NCI-H748 treated with DMSO at 0.1 percent for 48 hours (cell line): ENCODE measurements at places on chromosomes 2 and 18.

- no peak for DNase-seq
These were observed 13.9 kb upstream of the DSC1 start for GRCh38 chr18:31176531-31176930.

GRCh38 chr2:60376252-60376651 lies 177.2 kb downstream of the BCL11A start:
- DNase-seq: no peak

GRCh38 chr18:30675072-30675471 lies 367.5 kb downstream of the DSC3 start:
- DNase-seq: no peak

- no peak for DNase-seq
These were observed 26.0 kb downstream of the SOS1 start for GRCh38 chr2:39094717-39095363.

DNA sequence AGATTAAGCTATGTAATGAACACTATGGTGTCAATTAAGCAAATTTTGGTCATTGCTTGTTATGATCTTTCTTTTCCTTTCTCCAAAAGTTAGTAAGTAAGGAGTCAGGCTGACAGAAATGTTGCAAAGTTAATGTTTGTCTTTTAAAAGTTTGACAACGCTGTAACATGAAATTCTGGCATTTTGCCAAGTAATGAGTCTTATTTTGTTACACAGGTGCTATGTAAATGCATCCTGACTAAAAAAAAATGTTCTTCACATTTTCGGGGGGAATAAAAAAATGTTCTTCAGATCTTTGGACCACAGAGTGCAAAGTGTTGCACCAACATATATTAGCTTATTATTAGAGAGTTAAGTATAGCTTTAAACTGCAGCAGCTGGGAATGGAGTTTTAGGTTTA lies 54.8 kb upstream of the PROKR1 start:
- DNase-seq: no peak

- no peak for DNase-seq
These were observed 31.7 kb downstream of the INPP4A start for GRCh38 chr2:98476192-98476868.

DNA sequence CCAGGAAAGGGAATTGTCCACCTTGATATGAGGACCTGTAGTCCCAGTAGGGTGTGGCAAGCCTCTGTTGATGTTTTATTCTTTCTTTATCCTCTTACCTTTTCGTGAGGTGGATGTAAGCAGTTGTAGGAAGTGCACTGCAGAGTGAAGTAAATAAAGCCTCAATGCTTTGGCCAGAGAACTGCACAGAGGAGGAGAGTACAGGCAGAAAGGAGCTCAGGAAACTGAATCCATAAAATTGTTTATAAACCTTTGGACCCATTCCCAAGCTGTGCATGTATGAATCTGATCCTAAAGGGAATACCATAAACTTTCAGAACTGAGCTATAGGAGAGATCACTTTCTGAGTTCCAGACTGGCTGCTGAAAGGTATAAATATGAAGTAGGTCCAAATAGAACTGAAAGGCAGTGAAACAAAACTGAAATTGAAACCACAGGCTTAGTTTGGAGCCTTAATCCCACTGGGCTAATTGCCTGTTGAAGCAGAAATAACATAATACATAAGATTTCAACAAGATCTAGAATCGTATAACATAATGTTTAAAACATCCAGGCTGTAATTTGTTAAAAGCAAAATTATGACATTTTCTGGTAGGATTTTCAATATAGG lies 17.9 kb upstream of the SLC9A4 start:
- no peak for DNase-seq

GRCh38 chr2:60560734-60561644 lies 7.5 kb upstream of the BCL11A start:
- no peak for DNase-seq

DNA sequence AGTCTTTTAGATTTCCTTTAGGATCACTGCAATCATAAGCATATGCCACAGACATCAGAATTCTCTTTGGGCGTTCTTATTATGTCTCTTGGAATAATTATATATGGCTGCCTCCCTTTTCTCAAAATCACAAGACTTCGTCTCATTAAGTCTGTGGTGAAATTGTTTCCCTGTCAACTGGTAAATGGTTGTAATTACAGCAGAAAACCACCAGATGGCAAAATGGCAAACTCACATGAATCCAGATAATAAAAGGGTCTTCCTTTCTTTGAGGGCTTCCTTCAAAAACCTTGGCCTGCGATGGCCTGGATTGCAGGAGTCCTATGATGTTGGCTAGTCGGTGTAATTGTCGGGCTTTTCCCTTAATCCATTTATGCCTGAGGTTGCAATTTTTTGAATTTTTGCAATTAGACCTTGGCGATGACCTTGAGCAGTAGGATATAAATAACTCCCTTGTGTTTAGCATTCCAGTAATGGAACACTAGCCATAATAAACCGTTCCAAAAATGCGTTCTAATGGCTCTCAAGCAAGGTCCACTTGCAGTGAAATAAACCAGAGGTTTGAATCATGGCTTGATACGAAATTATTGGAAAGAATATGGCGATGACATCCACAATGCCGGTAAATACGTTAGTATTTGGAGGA lies 656.4 kb downstream of the MBD2 start:
- DNase-seq: peak; percentile 27

GRCh38 chr2:9797681-9798556 lies 45.4 kb upstream of the TAF1B start:
- no peak for DNase-seq

DNA sequence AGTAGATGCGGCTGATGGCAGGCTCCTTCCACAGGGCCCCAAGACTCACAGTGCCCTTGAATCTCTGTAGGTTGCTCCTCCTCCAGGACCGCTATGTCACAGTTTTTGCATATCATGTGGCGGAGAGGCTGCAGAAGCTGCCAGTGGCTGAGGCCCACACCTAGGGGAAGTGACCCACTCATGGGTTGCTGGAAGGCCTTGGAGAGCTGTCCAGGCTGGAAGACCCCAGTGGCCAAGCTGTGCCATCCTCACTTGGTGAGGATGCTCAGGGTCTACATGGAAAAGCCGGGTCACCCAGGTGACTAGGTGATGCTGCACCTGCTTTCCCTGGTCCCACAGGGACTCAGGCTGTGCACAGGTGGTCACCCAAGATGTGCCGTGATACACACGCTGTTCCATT lies 90.6 kb downstream of the SEPTIN10 start:
- DNase-seq: no peak

DNA sequence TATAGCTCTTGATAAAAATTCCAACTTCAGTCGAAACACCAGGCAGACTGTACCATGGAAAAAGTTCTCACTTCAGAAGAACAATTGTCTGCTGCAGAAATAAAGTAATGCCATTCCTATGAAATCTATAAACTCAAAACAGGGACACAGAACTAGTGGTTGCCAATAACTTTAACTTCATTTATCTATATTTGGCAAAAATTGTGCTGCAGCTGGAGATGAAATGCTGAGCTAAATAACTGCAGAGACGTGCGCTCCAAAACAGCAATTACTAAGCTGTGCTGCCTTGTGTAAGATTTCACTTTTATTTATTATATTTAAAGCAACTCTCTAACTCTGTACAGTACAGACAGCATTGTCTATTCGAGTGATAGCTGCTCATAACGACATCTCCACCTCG lies 540.1 kb upstream of the ID2 start:
- DNase-seq: no peak

- peak; percentile 40 for DNase-seq
These were observed at the start of gene ASAP2 for GRCh38 chr2:9205963-9206948. Gene ASAP2 (plus strand): TSS chr2:9206812. CDS start chr2:9207105, 293 bp downstream.

DNA sequence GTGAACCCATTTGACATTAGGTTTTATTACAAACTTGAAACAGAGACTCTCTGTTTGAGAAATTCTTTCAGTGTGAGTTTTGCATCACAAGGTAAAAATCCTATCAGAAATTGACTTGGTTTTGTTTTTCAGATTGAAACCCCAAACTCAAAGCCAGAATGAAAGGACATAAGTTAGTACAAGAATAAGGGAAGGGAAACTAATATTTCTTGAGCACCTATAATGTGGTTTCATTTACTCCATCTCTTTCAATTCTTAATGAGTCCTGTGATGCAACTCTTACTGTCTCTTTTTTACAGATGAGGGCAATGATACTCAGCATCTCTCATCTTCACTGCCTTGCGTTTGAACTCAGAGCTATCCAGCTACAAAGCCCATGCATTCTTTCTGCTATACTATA lies 210.0 kb upstream of the SIX3 start:
- no peak for DNase-seq

DNA sequence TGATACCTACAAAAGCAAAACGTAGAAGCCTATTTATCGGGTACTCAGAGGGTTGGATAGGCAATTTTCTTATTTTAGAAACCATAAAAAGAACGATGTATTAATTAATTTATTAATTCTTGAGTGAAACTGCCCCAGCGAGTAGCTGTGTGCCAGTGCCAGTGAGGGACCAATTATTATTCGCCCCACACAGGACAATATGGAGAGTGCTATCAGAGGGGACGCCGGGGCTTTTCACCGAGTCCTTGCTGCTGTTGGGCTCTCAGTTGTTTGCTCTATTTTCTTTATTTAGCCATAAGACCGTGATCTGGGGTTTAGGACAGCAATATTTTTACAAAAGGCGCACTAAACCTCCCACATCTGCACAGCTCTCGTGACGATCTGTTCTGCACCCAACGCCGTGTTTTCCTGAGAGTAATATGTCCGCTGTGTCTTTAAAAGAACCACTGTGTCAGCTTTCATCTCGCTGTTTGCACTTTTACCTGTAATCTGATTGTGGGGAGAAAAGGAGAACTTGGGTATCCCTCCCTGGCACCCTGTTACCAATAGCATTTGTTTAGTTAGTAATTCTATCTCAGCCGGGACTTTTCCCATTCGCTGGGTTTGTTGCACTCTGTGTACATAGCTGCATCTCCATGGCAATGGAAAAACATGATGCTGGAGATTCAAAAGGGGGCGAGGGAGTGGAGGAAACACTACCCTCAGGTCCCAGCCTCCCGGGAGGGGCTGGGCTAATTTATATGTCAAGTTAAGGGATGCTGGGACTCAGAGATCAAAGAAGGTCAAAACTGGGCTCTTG lies 30.1 kb upstream of the ZNF516 start:
- peak; percentile 99 for DNase-seq

- DNase-seq: no peak
These were observed 113.3 kb upstream of the CDC42EP3 start for GRCh38 chr2:37784759-37785149.

DNA sequence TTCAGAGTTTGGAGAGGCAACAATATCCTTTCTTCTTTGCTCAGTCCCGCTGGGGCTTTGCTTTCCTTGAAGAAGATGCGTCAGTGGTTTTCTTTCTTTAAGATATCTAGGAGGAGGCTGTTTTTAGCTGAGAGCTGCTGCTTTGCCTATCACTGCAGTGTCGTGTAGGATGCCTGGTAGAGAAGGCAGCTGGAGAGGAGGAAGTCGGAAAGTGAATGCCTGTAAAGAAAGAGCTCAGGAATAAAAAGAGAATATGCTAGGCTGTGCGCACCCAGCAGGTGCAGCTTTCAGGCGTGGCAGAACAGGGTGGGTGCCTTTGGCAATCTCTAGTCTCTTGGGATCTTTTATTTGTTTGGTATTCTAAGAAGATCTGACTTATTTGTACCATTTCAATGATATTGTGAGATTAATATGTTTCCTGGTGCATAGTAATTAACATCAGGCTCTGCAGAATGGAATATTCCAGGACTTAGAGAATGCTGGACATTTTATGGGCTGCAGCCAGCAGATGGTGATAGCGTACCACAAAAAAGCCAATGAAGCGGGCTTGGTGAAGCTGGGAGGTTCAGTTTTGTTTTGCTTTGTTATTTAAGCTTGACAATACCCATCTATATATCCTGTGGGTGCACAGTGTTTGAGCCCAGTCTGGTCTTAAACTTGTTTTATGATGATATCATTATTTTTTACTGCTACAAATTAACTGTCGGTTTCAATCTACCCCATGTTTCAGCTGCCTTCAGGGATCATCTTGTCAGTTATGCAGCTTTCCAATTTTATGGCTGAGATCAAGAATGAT lies 34.9 kb downstream of the CAVIN2 start:
- peak; percentile 71 for DNase-seq

- no peak for DNase-seq
These were observed 460.6 kb downstream of the TSN start for GRCh38 chr2:122216071-122216470.

DNA sequence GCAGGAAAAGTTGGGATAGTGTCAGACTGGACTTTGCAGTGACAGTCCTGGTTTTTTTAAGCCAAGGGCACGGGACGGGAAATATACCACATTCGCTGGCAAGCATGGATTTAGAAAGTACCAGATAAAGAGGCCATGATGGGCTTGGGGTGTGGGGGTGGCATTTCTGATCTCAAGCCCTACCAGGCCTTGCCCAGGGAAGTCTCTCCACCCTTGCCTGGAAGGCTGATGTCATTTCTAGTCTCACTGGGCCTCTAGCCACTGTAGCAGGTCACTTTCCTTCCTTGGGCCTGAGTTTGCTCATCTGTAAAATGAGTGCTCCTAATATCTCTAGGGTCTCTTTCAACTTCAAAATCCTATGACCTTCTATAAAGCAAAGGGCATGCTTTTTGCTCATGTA lies 1.8 kb downstream of the ZBTB7C start:
- no peak for DNase-seq

GRCh38 chr2:96142217-96143113 lies 2.8 kb downstream of the DUSP2 start:
- DNase-seq: no peak

DNA sequence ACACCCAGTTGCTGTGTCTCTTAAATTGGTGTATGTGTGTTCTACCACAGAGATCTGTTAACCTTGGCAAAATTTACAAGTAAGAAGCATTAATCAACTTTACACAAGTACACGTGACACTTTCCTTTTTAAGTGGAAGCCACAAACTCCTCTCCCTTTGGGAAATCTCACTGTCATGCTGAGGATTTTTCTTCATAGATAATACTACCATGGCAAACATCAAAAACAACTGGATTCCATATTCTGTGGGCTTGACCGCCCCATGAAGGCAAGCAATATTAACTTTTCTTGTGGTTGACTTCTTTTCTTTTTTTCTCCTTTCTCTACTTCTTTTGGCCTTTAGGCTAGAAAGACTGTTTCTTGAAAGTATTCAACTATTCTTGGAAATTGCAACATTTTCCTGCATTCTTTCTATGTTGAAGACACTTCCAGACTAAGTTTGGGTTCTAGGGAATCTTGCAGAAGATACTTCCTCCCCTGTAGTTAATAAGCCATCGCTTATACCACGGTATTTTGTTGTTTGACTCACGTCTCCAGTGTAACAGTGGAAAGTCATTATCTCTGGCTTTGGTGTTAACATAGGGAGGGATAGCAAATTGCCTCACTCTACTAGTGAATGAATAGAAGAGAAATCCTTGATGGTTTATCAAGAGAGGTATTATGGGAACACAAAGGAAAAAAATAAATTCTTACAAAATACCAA lies 79.5 kb downstream of the SLC8A1 start:
- no peak for DNase-seq

- no peak for DNase-seq
These were observed 99.1 kb upstream of the HDAC4 start for GRCh38 chr2:239499726-239500573.

DNA sequence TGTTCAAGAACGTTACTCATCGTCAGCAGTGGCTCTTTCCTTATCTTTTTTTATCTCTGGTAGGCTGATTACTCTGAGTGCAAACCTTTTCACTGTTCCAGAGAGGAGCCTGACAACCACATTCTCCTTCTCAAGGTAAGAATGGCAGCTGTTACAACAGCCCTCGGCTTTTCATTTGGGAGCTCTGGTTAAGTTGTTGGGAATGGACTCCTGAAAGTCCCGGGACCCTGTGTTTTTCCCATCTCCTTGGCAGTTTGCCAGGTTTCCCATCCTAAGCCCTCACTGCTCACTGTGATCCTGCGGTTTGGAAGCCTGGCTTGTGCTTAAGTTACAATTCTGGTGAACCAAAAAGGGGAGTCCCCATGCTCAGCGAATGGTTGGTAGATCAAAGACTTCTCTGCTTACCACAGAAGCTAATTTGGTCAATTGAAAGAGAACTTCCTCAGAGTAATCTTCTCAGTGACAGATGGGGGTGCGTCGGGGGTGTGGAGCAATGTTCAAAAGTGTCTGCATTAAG lies 122.3 kb downstream of the LYPD6B start:
- no peak for DNase-seq
